ENCODE measurements at places on chromosomes 7 and 10.

GRCh38 chr10:120508393-120508792 is 51.4 kb downstream of the PLPP4 start:
- no peak for DNase-seq

- DNase-seq, result no peak
These were observed 19.9 kb downstream of the SLC29A3 start for GRCh38 chr10:71338728-71339495.

- DNase-seq, result no peak
These were observed 345.0 kb downstream of the SORCS1 start for GRCh38 chr10:106819490-106819889.

- DNase-seq, result no peak
These were observed 726.7 kb upstream of the GALNT17 start for GRCh38 chr7:70405241-70405640.

DNA sequence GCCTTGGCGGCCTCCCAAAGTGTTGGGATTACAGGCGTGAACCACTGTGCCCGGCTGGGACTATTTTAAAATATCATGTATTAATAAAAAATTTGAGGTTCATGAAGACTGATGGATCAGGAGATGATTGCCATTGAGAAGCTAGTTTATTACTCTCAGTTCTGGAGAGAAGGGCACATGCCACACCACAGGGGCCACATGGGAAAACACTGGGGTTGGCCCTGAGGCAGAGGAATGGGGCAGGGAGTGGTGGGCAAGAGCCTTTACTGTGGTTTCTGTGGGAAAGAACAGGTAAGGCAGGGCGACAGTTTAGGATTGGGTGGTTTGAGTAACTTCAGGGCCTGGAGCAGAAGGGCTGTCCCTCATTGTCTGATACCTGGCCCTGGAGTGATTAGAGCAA is 6.8 kb upstream of the TBRG4 start:
- DNase-seq, result no peak

GRCh38 chr10:79050896-79051555 is 17.7 kb upstream of the ZMIZ1 start:
- DNase-seq, result no peak

- peak; percentile 80 for DNase-seq
These were observed 52.1 kb downstream of the ADRB1 start for GRCh38 chr10:114095559-114096337.

- no peak for DNase-seq
These were observed 258.5 kb downstream of the HDAC9 start for GRCh38 chr7:18753972-18754610.

GRCh38 chr10:21340331-21340730 is 185.2 kb downstream of the SKIDA1 start:
- no peak for DNase-seq

GRCh38 chr10:20990604-20991003 is 93.5 kb upstream of the NEBL start:
- DNase-seq, result no peak

Data from OCI-LY7 (cell line).